Stimulated activated CD8-positive, alpha-beta memory T cell treated with anti-CD3 and anti-CD28 coated beads, Interleukin-4, amount 100 ng/mL, for 4 hours (primary cell): ENCODE measurements at places on chromosomes 6 and 20.

GRCh38 chr6:133428295-133428694 lies 187.1 kb downstream of the EYA4 start:
- DNase-seq: no peak

- no peak for DNase-seq
Measured at GRCh38 chr6:127775371-127775770, 125.5 kb downstream of the THEMIS start.

DNA sequence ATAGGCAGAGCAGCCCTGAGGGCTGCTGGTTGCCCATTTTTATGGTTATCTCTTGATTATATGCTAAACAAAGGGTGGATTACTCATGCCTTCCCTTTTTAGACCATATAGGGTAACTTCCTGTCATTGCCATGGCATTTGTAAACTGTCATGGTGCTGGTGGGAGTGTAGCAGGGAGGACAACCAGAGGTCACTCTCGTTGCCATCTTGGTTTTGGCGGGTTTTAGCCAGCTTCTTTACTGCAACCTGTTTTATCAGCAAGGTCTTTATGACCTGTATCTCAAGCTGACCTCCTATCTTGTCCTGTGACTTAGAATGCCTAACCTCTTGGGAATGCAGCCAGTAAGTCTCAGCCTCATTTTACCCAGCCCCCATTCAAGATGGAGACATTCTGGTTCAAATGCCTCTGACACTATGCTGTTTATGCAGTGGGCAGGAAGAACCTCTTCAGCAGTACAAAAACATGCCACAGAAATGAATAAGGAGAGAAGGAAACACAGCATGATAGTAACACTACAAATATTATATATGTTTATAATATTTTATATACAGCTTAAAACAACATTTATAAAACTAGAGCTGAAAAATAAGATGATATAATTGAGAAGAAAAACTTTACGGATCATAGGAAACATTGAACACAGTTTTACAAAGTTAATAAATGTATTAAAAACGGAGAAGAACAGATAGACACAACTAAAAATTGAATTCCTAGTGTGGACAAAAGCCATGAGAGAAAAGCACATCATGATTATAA lies 58.9 kb upstream of the SAMD5 start:
- no peak for DNase-seq

- DNase-seq: no peak
Measured at GRCh38 chr6:73343164-73343563, 10.9 kb downstream of the DPPA5 start.

DNA sequence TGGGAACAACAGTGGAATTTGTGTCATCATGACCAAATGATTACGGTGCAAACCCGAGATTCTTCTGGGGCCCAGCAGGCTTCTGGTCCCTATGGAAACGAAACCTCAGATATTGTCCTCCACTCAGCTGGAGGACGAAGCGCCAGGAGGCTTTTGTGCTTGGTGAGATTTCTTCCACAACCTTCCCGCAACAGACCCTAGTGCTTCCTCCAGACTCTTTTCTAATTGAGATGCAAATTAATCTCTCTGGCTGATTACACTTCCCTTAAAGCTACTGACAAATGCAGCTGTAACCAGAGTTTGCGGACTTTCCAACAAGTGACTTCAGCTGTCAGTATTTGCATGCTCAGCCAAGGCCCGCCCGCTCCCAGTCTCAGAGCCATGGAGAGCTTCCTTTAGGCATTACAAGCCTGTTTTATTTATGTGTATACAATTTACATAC lies 96.0 kb downstream of the INSM1 start:
- DNase-seq: no peak

DNA sequence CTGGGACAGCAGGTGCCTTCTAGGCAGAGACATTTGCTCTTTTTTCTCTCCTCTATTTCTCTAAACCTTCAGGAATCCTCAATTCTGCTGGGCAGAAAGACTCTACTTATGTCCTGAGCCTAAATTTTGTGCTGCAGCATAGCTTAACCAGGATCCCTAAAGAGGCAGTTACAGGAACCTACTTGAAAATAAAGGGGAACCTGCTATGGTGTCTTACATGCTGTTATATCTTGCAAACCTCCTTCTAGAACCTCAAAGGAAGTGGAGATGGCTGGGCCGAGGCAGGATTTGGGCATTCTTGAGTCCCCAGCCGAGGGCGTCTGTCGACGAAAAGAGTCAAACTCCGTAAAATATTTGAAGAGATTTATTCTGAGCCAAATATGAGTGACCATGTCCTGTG lies 17.1 kb upstream of the GMNN start:
- DNase-seq: no peak

DNA sequence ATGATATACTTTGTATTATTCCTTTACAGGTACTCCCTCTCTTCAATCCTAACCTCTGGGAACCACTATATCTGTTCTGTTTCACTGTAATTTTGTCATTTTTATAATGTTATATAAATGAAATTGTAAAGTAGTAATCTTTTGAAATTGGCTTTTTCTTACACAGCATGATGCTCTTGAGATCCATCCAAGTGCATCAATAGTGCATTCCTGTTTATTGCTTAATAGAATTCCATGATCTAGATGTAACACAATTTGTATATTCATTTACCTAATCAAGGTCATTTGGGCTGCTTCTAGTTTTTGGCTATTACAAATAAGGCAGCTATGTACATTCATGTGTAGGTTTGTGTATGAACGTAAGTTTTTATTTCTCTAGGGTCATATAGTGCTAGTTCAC lies 174.6 kb downstream of the KHDC1L start:
- no peak for DNase-seq

DNA sequence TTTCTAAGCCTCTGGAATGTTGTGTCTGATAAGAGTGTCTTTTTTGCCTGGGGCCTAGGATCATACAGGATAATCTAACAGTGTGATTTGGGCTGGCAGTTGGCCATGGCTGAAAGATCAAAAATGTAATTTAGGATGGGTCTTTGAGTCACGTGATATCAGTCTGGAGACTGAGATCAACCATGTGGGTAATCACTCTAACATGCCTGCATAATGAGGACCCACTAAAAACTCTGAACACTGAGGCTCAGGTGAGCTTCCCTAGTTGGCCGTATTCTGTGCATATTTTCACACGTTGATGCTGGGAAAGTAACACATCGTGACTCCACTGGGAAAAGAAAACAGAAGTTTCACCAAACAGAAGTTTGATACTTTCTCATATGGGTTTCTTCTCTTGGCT lies 6.3 kb upstream of the MMS22L start:
- no peak for DNase-seq

DNA sequence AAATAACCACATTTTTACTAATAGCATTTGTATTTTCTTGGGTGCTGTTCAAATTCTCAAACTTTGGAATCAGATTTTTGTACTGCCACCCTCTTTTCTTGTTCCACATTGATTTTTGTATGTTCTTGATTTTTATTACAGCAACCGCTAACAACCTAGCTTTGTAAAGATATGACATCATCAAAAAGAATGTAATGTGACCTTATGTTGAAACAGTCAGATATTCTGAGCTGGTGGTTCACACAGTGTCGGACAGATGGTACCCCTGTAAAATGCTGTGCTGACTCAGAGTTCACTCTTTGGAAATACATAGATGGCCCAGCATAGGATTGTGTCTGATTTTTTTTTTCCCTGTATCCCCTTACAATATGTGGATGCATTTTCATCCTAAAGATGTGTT lies 118.9 kb downstream of the QKI start:
- DNase-seq: no peak

DNA sequence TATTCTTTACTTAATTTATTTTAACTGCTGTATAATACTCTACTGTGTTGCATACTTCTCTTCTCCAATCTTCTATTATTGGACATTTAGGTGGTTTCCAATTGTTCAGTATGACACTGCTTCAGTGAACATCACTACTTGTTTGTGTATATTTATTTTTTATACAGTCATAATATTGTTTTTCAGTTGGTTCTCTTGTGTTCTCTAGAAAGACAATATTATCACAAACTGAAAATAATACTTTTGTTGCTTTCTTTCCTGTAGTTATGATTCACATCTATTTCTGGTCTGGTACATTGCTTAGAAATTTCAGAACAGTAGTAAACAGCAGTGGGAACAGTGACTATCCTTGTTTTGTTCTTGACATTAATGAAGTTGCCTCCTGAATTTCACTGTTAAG lies 62.8 kb upstream of the GTSF1L start:
- DNase-seq: no peak

DNA sequence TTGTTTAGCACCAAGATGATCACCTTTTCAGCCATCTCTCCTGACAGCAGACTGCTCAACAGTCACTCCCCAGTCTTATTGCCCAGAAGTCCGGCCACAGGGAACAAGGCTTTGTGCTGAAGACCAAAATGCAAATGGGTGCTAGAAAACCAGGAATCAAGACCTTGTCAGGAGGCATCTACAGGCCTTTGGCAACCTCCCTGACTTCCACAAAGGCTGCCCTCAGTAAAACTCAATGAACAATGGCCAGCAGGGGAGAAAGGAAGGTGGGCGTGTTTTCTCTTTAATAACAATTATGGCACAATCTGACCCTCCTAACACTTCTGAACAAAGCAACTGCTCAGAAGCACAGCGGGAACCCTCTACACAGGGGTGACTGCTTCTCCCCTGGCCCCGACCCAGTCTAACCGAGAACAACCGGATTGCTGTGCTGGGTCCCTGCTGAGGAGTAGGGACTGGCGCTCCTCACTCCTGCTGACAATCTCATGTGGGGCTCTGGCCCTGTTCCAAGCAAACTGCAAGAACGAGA lies 41.6 kb downstream of the PLCG1 start:
- no peak for DNase-seq

- DNase-seq: no peak
Measured at GRCh38 chr6:154514481-154514880, 4.0 kb upstream of the CNKSR3 start.

DNA sequence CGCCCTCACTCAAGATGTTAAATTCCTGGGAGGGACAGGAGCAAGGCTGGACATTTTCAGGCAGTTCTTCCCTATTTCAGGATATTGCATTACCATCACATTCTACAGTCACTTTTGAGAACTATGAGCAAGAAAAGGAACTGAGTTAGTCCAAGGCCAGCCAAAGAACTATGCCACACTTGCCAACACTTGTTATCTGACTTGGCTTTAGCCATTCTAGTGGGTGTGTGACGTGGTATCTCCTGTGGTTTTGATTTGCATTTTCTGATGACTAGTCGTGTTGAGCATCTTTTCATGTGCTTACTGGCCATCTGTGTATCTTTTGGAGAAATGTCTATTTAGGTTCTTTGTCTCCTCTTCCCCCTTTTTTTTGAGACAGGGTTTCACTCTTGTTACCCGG lies 12.0 kb downstream of the XRN2 start:
- DNase-seq: no peak

DNA sequence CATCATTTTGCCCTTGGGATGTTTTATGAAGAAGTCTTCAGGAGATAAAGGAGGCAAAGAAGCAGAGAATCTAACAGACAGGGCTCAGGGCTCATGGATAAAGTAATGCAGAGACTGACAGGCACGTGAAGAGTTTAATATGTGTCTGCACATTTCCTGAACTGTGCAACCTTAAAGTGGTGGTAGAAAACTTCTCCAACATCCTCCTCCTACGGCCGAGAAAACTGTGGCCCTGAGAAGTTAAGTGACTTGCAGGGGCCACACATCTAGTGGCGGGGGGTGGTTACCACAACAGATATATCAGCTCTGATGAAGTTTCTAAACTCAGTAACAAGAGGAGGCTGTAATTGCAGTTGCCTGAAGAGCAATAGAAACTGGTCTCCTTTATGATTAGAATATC lies 61.0 kb downstream of the SOBP start:
- DNase-seq: no peak

GRCh38 chr6:142714951-142715785 lies 229.8 kb downstream of the HIVEP2 start:
- DNase-seq: no peak

DNA sequence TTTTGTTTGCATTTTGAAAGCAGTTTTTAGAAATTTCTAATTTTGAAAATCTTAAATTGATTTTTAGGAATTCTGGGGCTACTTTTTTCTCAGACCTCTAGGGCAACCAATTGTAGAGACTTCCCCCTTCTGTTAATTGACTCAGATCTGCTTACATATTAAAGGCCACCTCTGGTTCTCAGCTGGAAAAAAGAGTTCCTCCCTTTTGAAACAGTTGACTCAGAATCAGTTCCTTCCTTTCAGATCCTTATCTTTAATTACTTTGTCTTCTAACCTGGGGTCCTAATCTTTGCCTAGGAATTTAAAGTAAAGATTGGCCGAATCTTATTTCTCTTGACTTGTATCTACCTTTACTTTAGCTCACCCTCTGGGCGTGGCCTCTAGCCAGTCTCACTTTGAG lies 146.8 kb downstream of the LAMA2 start:
- no peak for DNase-seq

GRCh38 chr6:131692031-131692430 lies 9.2 kb downstream of the OR2A4 start:
- DNase-seq: no peak

- no peak for DNase-seq
Measured at GRCh38 chr6:119482850-119483285, 133.3 kb upstream of the MAN1A1 start.

GRCh38 chr6:34743625-34744293 lies 13.5 kb upstream of the SNRPC start:
- DNase-seq: no peak

- no peak for DNase-seq
Measured at GRCh38 chr6:4460586-4461475, 315.4 kb upstream of the CDYL start.

GRCh38 chr20:56595746-56596475 lies 33.2 kb upstream of the TFAP2C start:
- no peak for DNase-seq

- no peak for DNase-seq
Measured at GRCh38 chr20:37905671-37906613, 3.0 kb downstream of the VSTM2L start.

- DNase-seq: no peak
Measured at GRCh38 chr6:152404936-152405595, 232.1 kb downstream of the SYNE1 start.

DNA sequence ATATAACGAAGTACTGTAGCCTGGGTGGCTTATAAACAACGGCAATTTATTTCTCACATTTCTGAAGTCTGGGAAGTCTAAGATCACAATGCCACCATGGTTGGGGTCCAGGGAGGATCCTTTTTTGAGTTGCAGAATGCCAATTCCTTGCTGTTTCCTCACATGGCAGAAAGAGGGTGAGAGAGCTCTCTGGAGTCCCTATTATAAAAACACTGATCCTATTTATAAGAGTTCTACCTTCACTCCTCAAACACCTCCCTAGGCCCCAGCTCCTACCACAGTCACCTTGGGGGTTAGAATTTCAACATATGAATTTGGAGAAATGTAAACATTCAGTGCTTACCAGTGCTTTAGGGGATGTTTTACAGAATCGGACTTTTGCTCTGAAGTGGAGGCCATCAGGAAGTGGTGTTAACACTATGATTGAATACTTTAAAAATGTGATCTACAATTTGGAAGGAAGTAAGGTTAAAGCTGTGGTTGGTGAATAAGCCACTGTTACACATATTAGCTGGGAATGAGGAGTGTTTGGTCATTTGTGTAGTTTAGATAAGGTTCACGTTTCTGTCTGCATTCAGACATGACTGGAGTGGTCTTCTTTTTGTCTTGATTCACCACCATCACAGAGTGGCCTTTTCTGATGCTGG lies 79.9 kb upstream of the SPTLC3 start:
- no peak for DNase-seq
